ENCODE measurements at places on chromosomes 2 and 18.

GRCh38 chr2:73979021-73979420, 5.7 kb upstream of the TET3 start:
- no peak for DNase-seq

GRCh38 chr2:82143343-82143742, 1838.8 kb upstream of the LRRTM1 start:
- DNase-seq, result no peak

- no peak for DNase-seq
Measured at GRCh38 chr2:156592809-156593593, 156.8 kb downstream of the GPD2 start.

- DNase-seq, result no peak
Measured at GRCh38 chr2:155266583-155266982, 568.1 kb downstream of the KCNJ3 start.

DNA sequence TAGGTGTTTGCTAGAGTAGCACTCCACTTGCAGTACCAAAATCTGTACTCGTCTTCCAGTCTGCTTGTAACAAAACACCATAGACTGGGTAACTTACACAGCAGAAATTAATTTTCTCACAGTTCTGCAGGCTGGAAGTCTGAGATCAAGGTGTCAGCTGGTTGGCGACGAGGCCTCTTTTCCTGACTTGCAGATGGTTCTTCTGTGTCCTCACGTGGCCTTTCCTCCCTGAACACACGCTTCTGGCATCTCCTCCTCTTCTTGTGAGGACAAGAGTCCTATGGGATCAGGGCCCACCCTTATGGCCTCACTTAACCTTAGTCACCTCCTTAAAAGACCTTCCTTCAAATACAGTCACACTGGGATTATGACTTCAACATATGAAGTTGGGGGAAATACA, 493.5 kb upstream of the MYT1L start:
- no peak for DNase-seq

GRCh38 chr2:16716024-16716423, 50.4 kb upstream of the CYRIA start:
- DNase-seq, result no peak

DNA sequence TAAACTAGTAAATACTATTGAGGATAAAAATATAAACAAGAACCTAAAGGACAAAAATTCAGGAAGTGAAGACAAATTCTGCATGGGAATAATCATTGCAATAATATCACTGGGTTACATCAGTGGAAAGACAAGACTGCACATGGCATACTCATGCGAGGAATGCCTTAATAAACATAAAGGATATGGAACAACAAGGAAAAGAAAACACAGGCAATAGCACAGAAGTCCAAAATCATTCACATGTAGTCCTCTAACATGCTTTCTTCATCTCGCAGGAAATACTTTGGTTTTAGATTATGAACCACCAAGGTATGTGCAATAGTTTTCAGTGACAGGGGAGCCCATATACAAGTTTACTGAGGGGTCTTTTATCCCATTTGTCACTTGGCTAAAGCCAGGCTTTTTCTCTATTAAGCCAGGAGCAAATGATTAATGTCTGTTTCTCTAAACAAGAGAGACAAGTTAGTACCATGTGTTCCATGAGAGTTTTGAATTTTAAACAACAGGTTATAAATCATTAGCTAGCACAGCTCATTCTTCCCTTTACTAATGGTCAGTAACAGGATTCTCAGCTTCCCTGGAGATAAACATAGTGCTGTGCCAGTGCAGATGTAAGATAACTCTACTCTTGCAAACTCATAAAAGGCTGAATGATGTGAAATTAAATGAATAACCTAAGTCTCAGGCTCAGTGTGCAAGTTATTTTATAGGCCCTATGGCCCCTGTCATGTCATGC, 353.6 kb upstream of the FSIP2 start:
- DNase-seq, result no peak

GRCh38 chr18:79335833-79336360, 59.8 kb upstream of the NFATC1 start:
- no peak for DNase-seq

GRCh38 chr2:221529943-221530652, 42.0 kb downstream of the EPHA4 start:
- DNase-seq, result peak; percentile 66

Measured in AG10803 (cell line).